ENCODE measurements at places on chromosomes 6 and 20.

GRCh38 chr6:52650941-52651340 is 20.0 kb upstream of the TMEM14A start:
- DNase-seq, result no peak

- peak; percentile 84 for DNase-seq
Measured at GRCh38 chr6:4369616-4370015, 234.2 kb upstream of the ECI2 start.

DNA sequence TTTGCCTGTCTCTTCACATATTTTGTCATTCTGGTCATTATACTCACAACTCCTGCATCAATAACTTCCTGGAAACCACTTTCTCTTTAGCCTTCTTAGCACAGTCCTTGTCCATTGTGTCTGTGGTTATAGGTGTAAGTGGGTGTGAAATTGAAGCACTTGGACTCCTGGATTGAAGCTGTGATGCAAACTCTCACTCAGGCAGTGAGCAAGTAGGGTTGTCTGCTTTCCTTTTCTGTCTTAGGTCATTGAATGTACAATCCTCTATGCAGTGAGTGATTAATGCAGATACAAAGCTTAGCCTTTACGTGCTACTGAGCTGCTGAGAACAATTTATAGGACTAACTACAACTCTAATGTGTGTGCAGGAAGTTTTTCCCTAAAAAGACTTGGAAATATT is 54.8 kb downstream of the ADGRB3 start:
- no peak for DNase-seq

DNA sequence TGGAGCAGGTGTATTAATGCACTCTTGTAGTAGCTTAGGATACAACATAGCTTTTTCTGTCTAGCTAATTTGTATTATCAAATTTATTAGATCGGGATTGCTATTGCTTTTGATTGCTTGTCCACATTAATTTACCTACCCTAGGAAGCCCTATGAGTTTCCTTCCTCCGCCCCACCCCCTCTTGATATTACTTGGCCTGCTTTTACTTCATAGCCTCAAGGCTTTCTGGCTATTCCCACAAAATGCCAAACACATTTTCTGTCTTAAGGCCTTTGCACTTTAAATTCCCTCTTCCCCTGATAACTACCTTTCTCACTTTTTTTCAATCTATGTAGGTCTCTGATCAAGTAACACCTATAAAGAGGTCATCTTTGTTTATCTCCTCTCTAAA is 99.1 kb upstream of the PRSS16 start:
- DNase-seq, result peak; percentile 27

DNA sequence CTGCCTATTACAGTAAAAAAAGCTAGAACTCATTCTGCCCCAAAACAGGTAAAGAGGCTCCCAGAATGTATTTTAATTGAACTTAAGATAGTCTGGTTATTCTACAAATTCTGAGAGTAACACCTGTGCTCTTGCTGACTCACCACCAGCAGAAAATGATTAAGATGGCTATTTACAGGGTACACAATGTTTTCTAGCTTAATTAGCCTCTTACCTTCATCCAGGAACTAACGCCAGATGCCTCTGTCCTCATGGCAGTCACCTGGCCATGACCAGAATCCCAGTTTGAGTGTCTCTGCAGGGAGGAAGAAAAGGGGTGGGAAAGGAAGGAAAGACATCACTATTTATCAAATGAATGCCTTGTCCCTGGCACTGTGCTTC is 31.3 kb upstream of the PPP1R3G start:
- DNase-seq, result no peak

DNA sequence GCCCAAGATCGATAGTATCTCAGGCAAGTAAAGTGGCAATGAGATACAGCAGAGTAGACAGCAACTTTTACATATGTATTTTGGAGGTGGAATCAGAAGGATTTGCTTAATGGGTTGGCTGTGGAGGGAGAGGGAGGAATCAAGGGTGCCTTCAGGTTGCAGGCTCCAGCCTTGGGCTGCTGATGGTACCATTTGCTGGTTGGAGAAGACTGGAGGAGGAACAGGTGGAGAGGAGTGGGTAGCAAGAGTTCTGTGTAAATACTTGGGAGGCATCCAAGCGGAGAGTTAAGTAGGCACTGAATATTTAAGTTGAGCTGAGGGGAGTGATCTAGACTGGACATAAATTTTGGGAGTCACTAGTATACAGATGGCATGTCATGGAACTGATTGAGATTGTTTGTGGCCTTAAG is 5.2 kb downstream of the BICRAL start:
- no peak for DNase-seq

DNA sequence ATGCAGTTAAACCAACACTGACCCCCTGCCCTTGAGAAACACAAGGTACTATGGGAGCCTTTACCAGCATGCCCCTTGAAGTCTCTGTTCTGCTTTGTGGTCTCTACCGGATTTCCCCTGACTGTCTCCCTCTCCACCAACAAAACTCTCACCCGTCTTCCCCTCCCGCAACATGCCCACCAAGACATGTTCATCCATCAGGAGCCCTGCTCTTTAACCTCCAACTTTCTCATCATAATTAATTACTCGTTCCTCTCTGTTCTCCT is 1.1 kb downstream of the ZNF165 start:
- DNase-seq, result no peak

GRCh38 chr20:51930775-51931174 is 128.5 kb upstream of the SALL4 start:
- peak; percentile 71 for DNase-seq

GRCh38 chr6:168765752-168766151 is 324.8 kb downstream of the SMOC2 start:
- no peak for DNase-seq

DNA sequence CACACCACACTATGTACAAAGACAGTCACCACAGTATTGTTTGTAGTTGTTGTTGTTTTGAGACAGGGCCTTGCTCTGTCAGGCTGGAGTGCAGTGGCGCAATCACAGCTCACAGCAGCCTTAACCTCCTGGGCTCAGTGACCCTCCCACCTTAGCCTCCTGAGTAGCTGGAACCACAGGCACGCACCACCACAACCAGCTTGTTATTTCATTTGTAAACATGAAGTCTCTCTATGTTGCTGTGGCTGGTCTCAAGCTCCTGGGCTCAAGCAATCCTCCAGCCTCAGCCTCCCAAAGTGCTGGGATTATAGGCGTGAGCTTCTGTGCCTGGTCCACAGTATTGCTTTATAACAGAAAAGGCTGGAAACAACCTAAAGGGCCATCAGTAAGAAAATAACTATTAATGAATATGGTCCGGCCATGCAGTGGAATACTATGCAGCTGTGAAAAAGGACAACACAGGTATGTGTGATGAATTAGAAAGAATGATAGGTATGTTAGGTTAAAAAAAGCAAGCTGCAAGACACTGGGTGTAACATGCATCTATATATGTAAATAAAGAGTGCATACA is 30.0 kb upstream of the PTGIS start:
- DNase-seq, result no peak

DNA sequence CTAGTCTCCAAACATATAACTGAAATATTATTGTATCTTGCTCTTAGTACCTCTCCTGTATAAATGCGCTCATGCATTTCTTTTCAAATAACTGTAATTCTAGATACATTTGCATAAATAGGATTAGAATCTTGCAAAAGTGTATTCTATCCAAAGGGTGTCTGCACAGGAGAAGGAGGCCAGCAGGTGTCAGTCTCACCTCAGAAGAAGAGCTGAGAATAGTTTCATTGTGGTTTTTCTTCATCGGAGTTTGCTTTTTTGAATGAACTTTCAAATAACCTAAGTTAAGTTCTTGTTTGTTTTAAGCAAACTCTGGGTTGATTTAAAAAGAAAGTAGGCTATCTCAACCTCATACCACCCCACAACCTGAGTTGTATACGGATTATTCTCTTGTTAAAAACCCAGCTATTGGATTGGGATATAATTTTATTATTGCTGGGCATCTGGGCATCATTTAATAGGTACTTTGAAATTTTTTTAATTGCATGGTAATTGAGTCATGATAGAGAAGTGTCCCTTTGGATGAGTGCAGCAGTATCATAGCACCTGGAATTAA is 125.0 kb upstream of the MLIP start:
- peak; percentile 64 for DNase-seq

DNA sequence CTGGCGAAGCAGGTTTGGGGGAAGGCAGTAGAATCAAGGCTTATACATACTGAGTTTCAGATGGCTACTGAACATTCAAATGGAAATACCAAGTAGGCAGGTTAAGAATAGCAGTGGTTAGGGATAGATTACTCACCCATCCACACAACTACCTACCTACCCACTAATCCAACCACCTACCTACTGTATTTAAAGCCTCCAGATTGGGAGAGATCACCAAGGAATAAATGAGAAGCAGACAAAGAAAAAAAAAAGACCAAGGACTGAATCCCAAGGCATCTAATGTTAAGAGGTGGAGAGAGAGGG is 68.3 kb upstream of the SMIM29 start:
- no peak for DNase-seq

- DNase-seq, result no peak
Measured at GRCh38 chr20:59779656-59780380, 153.6 kb downstream of the SYCP2 start.

- no peak for DNase-seq
Measured at GRCh38 chr20:18032977-18033892, 24.5 kb downstream of the OVOL2 start.

DNA sequence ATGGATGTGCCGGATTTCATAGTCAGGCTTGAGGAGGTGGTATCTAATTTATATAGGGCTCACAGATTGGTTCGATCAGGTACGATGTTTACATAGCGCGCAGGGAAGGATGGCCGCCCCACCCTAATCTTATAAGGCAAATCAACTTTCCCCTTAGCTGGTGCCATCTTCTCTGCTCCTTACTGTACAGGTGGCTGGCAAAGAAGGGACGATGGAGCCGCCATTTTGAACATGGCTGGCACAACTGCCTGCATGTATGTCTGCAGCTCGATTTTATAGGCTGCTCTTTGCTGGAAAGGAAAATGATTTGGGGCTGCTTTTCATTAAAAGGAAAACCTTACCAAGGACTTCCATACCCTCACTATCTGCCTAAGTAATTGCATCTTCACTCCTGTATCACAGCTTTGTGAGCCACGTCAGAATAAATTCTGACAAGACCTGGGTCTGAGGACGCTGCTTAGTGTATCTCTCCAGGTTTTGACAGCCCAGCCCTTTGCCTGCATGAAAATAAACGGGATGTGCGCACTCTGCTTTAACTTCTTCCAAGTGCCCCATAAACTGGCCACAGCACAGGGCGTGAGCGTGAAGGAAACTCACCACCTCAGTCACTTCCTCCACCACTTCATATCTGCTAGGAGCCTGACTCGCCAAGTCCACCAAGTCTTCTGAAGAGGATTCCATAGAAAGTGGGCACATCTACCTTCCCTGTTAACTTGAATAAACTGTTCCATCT is 109.4 kb upstream of the ARMC2 start:
- no peak for DNase-seq

DNA sequence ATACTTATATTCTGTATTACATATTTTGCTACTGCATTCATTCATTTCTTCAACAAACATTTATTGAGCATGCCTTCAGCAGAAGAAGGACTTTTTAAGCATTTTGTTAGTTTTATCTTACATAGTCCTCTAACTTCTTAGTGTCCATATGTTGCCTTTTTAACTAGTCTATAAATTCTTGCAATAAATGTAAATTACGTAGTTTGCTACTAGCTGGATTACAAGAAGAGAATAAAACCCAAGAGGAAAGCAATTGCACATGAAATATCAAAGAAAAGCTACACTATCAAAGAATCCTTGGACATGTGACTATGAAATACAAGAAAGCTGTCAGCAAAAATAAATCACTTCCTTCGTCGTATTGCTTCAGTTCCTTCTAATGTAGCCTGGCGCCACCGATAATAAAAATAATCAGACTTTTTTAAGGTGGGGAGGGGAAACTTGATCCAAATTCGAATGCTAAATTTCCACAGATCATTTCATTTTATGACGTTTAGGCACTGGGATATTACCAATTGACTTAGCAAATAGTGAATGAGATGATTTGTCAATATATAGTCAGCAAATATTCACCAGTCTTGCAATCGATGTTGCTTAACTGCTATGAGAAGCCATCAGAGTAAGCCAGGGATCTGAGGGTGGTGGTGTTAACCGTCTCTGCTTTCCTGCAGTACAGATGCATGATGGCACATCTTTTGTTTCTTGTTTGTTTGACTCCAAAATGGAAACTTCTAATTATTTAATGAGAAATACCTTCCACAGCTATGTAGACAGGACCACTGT is 258.7 kb upstream of the EXOC2 start:
- no peak for DNase-seq

DNA sequence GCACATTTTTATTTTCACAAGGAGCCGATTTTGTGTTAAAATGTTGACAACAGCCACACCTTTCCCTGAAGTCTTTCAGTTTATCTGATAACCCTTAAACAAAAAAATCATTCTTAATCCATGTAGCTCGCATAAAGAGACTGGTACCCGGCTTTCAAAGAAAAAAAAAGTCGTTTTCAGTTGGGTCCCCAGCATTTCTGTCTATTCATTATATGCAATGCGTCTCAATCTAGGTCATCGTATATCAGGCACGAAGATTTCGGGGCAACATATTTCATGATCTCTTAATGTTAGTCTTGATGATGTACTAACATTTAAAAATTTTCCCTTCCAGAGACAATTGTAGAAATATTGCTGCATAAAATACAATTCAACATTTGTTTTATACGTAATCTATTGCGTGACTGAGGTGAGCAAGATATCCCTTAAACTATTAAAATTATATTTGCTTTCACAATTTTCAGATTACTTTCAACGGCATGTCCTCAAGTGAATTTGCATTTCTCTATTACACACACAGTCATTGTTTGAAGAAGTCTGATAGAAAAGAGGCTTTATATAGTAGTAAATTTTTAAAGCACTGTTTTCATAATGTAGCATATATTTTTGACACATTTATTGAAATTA is 2.9 kb upstream of the TUBB2B start:
- no peak for DNase-seq

DNA sequence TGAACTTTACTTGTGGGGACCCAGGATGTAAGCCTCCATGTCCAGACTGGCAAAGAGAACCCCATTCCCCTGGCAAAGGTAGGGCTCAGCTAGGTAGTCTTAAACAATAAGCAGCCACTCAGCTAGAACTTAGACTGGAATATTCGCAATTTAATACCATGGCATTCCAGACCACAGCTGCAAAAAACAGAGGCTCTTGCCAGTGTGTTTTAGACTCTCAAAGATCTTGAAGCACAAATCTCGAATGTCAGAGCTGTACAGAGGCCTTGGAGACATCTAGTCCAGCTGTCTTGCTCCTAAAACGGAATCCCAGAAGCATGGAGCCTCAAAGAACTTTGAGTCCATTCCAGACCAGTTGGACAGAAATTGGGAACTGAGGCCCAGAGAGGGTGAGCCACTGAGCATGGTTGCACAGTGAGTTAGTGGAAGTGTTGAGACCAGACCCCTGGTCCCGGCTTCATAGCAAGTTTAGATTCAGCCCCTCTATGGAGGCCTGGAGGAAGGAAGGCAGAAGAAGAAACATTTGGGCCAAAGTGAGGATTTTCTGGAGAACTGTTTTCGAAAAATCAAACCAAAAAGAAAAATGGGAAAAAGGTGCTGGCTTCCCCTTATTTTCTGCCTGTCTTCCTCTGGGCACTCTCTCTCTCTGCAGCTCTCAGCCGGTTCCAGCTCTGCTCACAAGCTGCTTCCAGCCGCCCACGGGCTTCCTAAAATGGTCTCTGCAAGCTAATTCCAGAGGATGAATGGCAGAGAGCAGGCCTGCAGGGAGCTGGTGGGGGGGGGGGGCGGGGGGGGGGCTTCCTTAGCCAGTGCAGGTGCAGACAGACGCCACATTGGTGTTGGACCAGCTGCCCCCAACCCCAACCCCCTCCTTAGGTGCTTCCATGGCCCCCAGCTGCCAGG is 32.4 kb downstream of the AAR2 start:
- no peak for DNase-seq

- no peak for DNase-seq
Measured at GRCh38 chr6:98358173-98358572, 476.2 kb upstream of the POU3F2 start.

GRCh38 chr20:57080796-57081195 is 185.6 kb downstream of the BMP7 start:
- DNase-seq, result peak; percentile 81

Measured in EL (cell line).